ENCODE measurements at places on chromosomes 2 and 18. TPM values are rescaled to one million over a fixed set of nuclear protein-coding genes. Genes with fewer than 3 reads are reported as not detected.

The ZNF396 gene
- total RNA-seq: 1.0 TPM

The MIB1 gene
- 26.6 TPM for total RNA-seq

GRCh38 chr2:159362816-159363251 lies 76.3 kb upstream of the WDSUB1 start:
- no peak for DNase-seq

DNA sequence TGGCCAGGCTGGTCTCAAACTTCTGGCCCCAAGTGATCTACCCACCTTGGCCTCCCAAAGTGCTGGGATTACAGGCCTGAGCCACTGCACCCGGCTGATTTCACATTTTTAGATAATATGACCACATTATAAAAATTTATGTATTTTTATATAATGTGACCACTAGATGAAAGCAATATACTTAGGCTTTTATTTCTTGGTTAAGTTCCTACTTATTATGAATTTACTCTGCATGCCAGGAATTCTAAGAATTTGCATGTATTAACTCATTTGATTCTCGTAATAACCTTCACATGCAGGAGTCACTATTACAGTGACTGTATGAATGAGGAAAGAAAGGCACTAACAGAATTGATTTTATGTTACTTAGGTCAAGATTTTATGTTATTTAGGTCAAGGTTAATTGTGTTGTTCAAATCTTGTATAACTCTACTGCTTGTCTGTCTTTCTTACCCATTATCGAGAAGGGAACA lies 25.6 kb upstream of the CASP8 start:
- DNase-seq: no peak

- DNase-seq: no peak
These were observed 246.2 kb downstream of the XIRP2 start for GRCh38 chr2:167134381-167135072.

GRCh38 chr2:126658905-126659561 lies 3.1 kb downstream of the GYPC start:
- peak; percentile 81 for DNase-seq

DNA sequence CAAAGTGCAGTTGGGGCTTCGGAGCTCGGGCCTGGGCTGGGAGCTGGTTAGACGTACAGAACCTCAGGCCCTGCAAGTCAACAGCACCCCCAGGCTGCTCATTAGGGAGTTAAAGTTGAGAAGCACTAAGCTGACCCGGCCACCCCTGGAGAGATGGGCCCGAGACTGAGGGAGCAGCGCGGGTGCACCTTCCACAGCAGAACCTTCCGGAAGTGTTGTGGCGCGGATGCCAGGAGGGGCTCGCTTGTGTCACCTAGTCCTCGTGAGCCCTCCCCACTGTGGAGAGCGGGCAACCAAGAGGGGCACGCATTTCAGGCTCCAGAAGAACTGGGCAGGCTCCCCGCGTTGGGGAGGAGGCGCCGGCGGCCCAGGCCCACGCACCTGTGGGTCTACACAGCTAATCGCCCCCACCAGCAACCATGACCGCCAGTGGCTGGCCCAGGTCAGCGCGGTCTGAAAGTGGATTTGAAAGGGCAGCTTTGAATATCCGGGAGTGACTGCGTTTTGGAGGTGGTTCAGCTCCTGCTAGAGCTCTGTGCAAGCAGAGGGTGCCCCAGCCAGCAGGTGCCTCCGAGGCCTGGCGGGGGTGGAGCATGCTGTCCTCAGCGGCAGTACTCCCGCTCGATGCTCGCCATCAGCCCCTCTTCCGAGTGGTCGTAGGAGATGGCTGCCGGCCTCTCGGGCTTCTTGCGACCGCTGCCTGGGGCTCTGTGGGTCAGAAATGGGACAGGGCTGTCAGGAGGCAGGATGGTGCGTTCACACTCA lies 15.1 kb downstream of the KLF11 start:
- no peak for DNase-seq

DNA sequence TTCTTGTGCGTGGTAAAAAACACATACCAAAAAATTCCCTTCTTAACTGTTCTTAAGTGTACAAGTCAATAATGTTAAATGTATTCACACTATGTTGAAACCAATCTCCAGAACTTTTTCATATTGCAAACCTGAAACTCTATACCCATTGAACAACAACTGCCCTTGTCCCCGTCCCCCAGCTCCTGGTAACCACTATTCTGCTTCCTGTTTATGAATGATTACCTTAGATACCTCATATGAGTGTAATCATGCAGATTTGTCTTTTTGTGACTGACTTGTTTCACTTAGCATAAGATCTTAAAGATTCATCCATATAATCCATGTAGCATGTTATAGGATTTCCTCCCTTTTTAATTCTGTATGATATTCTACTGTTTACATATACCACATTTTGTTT lies 59.9 kb downstream of the NAT8 start:
- no peak for DNase-seq

The MTX2 gene
- 41.9 TPM for total RNA-seq

The CAVIN2 gene
- total RNA-seq: 145 TPM

The HOXD8 gene
- total RNA-seq: 1.2 TPM

- no peak for DNase-seq
These were observed 32.5 kb downstream of the PNO1 start for GRCh38 chr2:68189991-68190784.

DNA sequence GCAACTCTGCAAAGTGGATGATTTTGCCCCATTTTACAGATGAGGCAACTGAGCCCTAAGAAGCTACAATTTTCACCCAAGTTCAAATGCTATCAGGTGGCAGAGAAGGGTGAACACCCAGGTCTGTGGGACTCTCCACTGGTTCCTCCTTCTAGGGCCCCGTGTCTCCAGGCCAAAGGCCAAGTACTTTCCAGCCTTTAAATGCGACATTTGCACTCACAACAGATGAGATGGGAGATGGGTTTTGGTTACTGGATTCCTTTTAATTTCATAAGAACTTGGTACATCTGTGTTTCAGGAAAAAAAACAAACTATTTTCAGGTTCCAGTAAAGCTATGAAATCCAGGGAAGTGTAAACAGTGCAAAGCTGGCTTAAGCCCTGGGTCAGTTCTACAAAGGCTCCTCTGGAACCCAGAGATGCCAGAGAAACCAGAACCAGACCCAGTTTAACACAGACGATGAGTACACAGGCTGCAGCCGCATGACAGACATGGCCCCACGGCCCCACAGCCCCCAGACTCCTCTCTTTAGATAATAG lies 361.7 kb downstream of the ANAPC1 start:
- DNase-seq: no peak

GRCh38 chr2:45879406-45879805 lies 227.9 kb downstream of the PRKCE start:
- DNase-seq: no peak

The SLC23A3 gene
- total RNA-seq: 0.47 TPM

- DNase-seq: no peak
These were observed 666.9 kb downstream of the NYAP2 start for GRCh38 chr2:226066391-226066790.

GRCh38 chr2:119197529-119198239 lies 25.9 kb upstream of the STEAP3 start:
- no peak for DNase-seq

- DNase-seq: peak; percentile 85
These were observed 103.7 kb upstream of the TAF1B start for GRCh38 chr2:9739531-9739964.

GRCh38 chr2:221896505-221897151 lies 324.5 kb upstream of the EPHA4 start:
- peak; percentile 34 for DNase-seq

GRCh38 chr2:118761771-118762170 lies 85.7 kb downstream of the EN1 start:
- no peak for DNase-seq

DNA sequence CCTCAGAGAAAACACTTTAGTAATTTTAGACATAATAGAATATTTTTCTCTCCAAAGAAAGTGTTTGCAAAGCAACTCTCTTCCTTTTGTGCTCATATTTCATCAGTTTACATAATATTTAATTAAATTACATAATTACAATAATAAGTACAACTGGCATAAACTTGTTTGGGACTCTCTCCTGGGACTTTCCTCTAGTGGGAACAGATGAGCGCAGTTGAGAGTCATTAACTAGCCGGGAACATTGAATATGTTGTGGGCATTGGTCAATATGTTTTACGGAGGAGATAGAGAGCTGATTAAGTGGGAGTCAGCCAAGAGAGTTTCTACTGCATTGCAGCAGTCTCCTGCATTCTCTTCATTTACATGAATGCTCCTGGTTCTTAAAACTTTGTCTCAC lies 607.7 kb downstream of the ARHGAP15 start:
- DNase-seq: no peak

DNA sequence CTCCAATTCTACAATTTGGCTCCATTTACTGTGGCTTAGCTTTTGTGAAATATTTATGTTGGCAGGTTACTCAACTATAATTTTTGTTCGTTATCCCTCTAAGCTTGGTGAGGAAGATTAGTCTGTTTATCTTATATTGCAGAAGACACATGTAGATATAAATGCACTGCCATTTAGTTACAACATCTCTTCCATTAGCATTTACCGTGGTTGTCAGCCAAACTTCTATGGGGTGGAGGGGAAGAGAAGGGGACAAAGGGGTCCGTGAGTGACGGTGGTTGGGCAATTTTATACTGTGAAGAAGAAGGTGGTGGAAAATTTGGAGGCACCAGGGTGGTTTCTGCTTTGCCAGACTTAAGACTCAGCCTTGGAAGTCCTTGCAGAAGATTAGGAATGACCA lies 117.6 kb upstream of the CXCR4 start:
- DNase-seq: no peak

- DNase-seq: no peak
These were observed 213.6 kb downstream of the PTGR3 start for GRCh38 chr18:74995419-74995736.

DNA sequence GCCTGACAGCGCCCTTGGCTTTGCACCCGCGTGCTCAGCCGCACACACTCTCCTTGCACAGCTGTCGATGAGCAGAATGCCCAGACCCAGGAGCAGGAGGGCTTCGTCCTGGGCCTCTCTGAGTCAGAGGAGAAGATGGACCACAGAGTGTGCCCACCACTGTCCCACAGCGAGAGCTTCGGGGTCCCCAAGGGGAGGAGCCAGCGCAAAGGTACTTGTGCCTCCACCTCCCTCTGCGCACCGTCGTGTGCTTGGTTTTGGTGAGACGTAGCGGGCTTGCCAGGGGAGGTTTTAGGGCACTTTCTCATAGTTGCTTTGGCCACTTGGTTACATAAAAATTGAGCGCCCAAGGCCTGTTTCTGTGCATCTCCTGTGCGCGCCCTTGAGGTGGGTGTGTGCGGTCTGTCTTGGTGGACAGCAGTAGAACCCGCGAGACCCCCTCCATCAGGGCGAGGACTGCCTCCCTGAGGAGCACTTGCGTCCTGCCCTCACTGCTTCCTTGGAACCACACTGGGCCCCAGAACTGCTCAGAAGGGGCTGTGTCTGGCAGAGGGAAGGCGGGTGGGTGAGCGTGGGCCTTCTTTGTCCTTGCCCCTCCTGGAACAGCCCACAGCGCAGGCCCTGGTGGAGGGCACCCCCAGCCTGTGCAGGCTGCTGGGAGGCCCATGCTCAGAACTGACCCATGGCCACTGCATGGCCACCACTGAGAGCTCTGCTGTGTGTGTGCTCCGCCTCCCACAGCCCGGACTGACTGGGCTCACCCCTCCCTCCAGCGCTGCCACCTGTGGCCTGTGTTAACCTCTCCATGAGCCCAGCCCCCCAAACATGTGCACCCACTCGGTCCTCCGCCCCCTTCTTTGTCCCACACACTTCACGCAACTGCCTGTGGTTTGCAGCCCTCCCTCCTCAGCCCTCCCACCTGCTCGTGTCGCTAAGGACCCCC lies 95.9 kb downstream of the DGKD start:
- peak; percentile 9 for DNase-seq

The MYCN gene
- total RNA-seq: 0.73 TPM

The SLC9A4 gene
- total RNA-seq: not detected

Measured in left cardiac atrium (tissue), 4 donors.